ENCODE measurements at places on chromosomes 13 and 19. TPM values are rescaled to one million over a fixed set of nuclear protein-coding genes. Genes with fewer than 3 reads are reported as not detected.

DNA sequence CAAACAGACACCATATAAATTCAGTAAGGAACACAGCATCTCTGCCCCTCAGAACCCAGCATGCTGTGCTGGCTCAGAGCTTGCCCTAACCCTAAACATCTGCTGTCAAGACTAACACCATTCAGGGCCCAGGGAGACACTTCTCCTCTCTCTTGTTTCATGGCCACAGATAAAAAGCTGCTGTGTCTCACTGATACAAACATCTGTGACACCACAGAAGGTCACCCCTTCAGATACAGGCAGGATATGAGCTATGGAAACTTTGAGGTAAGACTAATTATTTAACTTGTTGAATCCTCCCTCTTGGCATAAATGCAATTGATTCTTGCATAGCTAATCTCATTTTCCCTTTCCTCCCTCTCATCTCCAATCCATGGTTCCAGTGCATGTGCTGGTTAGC, 61.6 kb upstream of the GPR12 start:
- no peak for DNase-seq

DNA sequence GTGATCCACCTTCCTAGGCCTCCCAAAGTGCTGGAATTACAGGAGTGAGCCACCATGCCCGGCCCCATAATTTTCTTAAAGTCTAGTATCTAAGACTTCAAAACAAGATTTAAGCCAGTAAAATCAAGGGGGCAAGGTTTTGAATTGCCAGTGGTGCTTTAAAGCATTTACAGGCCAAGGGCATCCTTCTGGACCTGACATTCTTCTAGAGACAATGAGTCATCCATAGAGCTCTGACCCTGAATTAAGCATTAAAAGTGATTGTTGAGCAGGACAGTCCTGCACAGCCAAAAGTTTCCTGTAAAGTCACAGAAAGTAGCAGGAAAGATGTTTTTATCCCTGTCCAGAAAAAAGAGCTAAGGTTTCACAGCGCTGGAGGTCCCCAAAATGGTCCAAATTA, 50.9 kb upstream of the ATP12A start:
- DNase-seq: no peak

GRCh38 chr19:48861313-48861712, 7.1 kb downstream of the PLEKHA4 start:
- no peak for DNase-seq

DNA sequence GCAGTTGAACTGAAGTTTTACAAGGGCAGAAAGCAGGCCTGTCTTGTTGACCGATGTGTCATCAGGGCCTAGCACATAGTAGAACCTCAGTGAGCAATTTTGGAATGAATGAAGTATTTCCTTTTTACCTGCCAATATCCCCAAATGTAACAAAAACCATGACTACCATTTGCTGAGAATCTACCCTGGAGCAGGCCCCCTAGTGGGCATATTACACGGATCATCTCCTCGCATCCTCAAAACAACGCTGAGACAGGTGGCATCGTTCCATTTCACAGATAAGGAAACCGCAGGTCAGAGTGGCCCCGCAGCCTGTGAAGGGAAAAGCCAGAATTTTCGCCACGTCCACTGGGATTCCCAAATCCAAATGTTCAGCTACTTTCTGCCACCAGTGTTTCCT, 77.9 kb downstream of the CACNA1A start:
- peak; percentile 6 for DNase-seq

- DNase-seq: no peak
These were observed 173.6 kb downstream of the NALCN start for GRCh38 chr13:101242720-101243119.

Gene CCDC61
- total RNA-seq: 15.8 TPM

Gene NPAS1
- 1.1 TPM for total RNA-seq

Gene PCDH20
- total RNA-seq: not detected

DNA sequence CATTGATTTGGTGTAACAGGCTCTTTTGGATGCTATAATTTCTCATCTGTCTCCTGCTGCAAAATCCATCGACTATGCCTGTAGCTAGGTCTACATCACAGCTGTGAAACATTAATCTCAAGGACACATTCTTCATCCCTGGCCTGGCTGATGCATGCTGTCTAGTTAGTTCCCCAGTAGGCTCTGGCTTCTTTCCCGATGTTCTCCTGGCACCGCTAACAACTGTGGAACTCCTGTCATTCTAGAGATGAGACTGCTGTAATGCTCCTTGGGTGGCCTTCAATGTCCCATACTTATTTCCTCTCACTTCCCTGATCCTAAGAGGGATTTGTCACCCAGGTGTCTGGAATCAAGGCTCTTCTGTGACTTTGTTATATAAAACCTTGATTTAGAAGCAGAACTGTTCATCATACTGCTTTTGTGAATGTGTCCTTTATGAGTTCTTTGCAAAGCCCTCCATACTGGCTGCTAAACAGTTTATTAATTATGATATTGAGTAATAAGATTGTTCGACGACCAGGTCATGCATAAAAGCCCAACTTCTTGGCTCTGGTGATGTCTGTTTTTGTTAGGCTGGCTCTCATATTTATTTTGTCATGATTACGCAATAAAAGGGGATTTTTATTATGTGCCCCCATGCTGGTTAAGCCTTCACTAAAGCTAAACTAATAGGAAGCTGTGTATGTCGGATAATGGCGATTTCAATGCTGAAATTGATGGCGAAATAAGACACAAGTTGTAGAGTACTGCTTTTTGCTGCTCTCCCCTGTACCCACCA, 227.5 kb downstream of the DCT start:
- no peak for DNase-seq

- no peak for DNase-seq
These were observed 35.7 kb upstream of the DPRX start for GRCh38 chr19:53596056-53596455.

GRCh38 chr19:1076951-1077350, 10.0 kb downstream of the ARHGAP45 start:
- peak; percentile 77 for DNase-seq

DNA sequence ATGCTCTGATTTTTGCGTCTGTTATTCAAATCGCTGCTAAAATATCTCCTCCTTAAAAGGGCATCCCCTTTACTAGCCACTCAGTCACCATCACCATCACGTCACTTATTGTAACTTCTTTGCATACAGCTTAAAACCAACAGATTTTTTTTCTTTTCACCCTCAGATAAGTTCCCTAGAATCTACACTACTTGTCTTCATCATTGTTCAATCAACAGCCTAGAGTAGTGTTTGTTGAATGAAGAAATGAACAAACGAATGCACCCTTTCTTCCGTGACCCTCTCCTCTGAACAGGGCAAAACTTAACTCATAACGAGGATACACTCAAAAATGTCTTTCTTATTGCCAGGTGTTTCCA, 1.1 kb upstream of the AKAP11 start:
- DNase-seq: no peak

- peak; percentile 46 for DNase-seq
These were observed 2.3 kb downstream of the ZNF726 start for GRCh38 chr19:23916991-23917390.

Gene TEKTIP1
- total RNA-seq: 1.4 TPM

- no peak for DNase-seq
These were observed 28.9 kb downstream of the MLLT1 start for GRCh38 chr19:6250909-6251308.

Gene SIGLEC10
- not detected for total RNA-seq

Gene SNRPD2
- total RNA-seq: 136 TPM

Gene SHC2
- total RNA-seq: 1.3 TPM

Gene IRGC
- not detected for total RNA-seq
